Prostate gland (tissue), 2 donors: ENCODE measurements at places on chromosomes 2 and 18. TPM values are rescaled to one million over a fixed set of nuclear protein-coding genes. Genes with fewer than 3 reads are reported as not detected.

DNA sequence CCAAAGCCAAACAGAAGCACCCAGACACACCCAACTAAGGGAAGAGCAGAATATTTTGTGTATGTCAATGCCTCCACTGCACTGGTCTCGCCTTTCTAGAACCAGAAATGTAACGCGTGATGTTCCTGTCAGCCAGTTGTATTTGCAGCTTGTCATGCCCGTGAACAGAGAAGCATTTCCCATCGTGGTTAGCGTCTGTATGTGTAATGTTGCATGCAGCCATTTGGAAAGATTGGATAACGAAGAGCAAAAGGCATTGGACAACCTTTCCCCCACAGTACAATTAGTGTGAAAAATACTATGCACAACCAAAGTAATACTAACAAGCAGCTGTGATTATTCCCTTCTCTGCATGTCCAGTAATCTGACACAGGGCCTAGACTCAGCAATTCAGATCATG, 140.5 kb downstream of the TMEM163 start:
- no peak for DNase-seq

- no peak for DNase-seq
Observed at GRCh38 chr18:26556573-26556972, 8.2 kb upstream of the KCTD1 start.

TMEM37 gene
- 6.8 TPM for total RNA-seq

PLB1 gene
- 7.4 TPM for total RNA-seq

EMILIN1 gene
- 149 TPM for total RNA-seq

AGXT gene
- total RNA-seq = not detected

DNA sequence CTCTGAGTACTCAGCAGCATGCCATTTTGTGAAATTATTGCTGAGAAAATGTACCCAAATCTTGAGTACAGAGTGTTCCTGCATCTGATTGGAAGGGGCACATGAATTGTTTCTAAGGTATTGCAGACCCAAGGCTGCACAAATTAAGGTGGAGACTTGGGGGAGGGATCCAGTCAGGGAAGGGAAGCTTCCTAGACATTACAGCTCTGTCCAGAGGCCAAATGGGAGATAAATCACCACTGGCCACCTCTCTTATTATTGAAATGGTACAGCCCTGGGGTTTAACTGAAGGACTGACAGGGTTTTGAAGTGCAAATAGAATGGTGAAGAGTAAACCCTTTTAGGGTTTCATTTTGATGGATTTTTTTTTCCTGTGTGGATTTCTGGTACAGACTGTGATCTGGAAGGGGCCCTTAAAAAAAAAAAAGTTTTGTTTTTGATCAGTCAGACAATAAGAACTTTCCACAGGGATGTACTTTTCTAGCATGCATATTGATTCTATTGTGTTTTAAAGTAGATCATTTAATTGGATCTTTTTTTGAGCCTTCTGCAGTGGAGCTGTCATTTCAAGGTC, 119.4 kb downstream of the GREB1L start:
- DNase-seq = no peak

- DNase-seq = no peak
Observed at GRCh38 chr18:41569867-41570266, 385.2 kb upstream of the PIK3C3 start.

CCDC102B gene
- total RNA-seq = 16.5 TPM

GPR75 gene
- 8.3 TPM for total RNA-seq

- DNase-seq = no peak
Observed at GRCh38 chr2:41496908-41497307, 550.9 kb upstream of the PKDCC start.

DNA sequence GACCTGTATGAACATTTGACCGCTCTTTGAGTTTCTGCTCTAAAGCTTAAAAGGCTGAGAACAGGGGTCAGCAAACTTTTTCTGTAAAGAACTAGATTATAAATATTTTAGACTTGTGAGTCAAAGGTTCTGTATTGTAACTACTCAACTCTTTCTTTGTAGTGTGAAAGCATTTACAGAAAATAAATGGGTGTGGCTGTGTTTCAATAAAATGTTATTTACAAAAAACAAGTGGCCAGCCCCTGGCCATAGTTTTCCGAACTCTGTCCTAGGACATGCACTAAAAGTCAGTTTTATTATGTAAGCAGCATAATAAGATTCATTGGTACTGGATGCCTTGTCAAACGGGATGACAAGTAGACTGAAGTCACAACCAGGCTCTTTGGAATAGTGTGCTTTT, 434.9 kb downstream of the ZEB2 start:
- no peak for DNase-seq

PJVK gene
- total RNA-seq = 4.7 TPM

DNA sequence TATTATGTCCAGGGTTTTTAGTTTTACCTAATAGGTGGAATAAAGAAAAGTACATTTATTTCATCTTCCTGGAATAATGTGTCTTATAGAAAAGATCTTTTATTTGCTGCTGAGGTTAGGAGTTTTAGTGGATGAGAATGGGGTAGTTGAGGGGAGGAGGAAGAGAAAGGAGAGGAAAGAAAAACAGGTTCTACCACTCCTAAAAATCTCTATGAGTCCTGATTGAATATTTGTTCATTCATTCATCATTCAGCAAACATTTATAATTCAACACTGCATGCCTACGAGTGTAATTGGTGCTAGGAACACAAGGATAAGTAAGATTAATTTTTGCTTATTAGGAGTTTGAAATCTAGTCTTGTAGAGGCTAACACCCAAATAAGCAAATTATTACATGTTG, 45.2 kb upstream of the SLC4A10 start:
- DNase-seq = no peak

GRCh38 chr2:164620873-164621763, at the start of gene GRB14:
Gene GRB14 (minus strand): TSS chr2:164621482. CDS start chr2:164621309, 173 bp downstream.
- peak; percentile 50 for DNase-seq

DNA sequence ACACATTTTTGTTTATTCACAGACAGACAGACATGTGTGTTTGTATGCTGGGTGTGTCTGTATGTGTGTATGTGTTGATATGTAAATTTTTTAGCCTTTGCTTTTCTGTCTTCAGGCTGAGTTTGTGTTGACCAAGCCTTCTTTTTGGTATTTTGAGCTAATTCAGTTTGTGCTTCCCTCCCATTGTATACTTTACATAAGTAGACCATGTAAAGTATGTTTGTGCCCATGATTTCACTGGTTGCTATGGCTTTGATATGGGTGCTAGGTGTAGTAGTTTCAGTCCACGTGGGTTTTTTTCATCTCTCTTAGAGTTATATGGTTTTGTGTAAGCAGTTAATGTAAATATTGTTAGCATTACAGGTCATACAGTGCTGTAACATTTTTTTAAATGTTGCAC, 129.4 kb upstream of the EPC2 start:
- no peak for DNase-seq

GRCh38 chr18:44791520-44791919, 110.8 kb downstream of the SETBP1 start:
- DNase-seq = no peak

- DNase-seq = no peak
Observed at GRCh38 chr2:206011795-206012194, 74.2 kb downstream of the INO80D start.

- DNase-seq = no peak
Observed at GRCh38 chr2:120561379-120562035, 174.2 kb upstream of the GLI2 start.

DNA sequence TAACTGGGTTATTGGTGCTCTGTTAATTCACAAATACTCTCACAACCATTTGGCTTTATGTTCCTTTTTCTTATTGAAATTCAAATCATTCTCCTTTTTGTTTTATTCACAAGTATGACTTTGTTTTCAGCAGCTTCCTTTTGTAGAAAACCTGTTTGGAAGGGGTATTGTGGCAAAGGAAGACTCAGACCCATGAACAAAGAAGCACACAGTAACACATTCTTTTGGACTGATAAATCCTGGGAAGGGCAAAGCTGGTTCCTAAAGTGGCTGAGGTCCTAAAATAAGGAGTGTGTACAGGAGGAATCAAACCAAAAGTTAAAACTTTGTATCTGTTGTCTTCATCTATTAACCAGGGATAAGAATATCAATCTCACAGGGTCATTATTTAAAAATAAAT, 374.7 kb upstream of the FIGN start:
- DNase-seq = no peak

- no peak for DNase-seq
Observed at GRCh38 chr2:237293978-237294377, 120.0 kb downstream of the COL6A3 start.

PLA2R1 gene
- 8.1 TPM for total RNA-seq

GRCh38 chr2:10303181-10303693, 533 bp downstream of the HPCAL1 start:
- no peak for DNase-seq

ANKRD30B gene
- total RNA-seq = 2.5 TPM

L3MBTL4 gene
- total RNA-seq = 3.5 TPM

GRCh38 chr2:64601034-64601754, 52.5 kb downstream of the SERTAD2 start:
- no peak for DNase-seq
